Activated CD8-positive, alpha-beta memory T cell treated with anti-CD3 and anti-CD28 coated beads for 4 hours (primary cell): ENCODE measurements at places on chromosomes 7 and 10.

GRCh38 chr7:20260223-20260622 lies 43.0 kb upstream of the MACC1 start:
- DNase-seq = no peak

- DNase-seq = no peak
These were observed 30.3 kb upstream of the NCAPG2 start for GRCh38 chr7:158734861-158735260.

DNA sequence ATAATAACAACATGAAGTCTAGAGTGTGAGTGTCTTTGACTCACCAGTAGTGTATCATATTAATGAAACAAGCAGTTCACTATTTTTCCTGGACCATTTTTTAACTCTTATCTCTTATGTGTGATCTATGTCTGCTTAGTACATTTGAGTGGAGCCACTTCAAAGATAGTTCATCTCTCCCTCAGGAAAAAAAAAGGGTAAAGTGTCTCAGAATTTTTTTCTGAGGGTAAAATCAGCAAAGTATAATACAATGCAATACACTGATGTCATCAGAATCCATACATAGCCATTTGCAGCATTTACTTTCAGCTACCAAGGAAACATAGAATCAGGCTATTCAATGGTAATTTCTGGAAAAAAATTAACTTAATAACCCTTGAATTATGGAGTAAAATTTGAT lies 706.7 kb downstream of the DNAJB9 start:
- DNase-seq = no peak

GRCh38 chr10:133336577-133337369 lies at the start of gene CALY:
CALY (minus strand) TSS chr10:133336896; CDS start chr10:133328989, 7,907 bp downstream.
- DNase-seq = peak; percentile 57

DNA sequence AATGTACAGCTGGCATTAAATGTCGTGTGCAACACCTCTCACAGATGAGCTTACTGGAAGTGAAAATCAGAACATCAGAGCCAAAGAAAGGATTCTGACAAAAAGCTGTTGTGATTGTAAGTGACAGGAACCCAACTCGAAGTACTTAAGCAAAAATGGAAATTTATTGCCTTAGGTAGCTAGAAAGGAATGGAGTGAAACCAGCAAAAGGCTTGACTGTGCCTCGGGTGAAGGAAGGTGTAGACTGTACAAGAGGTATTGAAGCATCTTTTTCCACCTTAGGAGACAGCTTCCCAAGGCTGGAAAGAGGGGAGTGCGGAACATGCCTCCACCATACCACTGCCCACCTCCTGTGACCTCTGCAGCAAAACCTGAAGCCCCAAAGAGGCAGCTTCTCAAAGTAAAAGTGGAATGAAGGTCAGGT lies 27.3 kb upstream of the ITGB1 start:
- DNase-seq = no peak

DNA sequence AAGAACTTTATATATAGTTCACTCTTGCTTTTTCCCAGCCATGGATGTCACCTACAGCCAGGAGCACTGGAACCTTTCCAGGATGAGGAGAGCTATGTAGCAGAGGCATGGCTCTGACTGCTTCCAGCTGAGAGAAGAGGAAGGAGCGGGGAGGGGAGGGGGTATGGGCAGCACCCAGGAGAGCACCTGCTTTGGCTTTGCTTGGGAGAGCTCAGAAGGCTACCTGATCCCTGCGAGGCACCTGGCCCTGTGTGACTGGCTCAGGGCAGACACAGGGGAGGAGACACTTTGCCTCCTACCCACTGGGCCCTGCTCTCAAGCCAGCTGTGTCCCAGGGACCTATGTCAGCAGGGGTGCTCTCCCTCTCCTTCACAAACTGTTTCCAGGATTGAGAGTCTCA lies 67.1 kb downstream of the HK1 start:
- DNase-seq = no peak

GRCh38 chr7:117066668-117067067 lies 113.4 kb downstream of the ST7 start:
- DNase-seq = no peak

GRCh38 chr10:78456649-78457400 lies 423.2 kb downstream of the RPS24 start:
- no peak for DNase-seq

- no peak for DNase-seq
These were observed 190.1 kb downstream of the SUGCT start for GRCh38 chr7:40324914-40325313.

GRCh38 chr10:72690071-72690755 lies 1.7 kb upstream of the MCU start:
- no peak for DNase-seq

- DNase-seq = no peak
These were observed 12.5 kb downstream of the ITPRIP start for GRCh38 chr10:104325436-104326435.

DNA sequence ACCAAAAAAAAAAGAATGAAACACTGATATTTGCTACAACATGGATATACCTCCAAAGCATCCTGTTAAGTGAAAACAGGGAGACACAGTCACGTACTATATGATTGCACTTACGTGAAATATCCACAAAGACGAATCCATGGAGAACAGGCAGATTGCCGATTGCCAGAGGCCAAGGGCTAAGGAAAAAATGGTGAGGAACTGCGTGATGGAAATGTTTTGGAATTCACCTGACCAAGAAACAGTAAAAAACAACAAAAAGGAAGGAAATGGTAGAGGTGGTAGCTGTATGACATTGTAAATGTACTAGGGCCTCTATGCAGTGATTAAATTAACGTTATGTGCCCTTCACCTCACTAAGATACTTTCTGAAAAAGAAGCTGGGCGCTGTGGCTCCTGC lies 44.1 kb upstream of the GTF2IRD1 start:
- no peak for DNase-seq

- DNase-seq = no peak
These were observed 17.1 kb downstream of the SLC26A3 start for GRCh38 chr7:107785926-107786325.

GRCh38 chr10:15526754-15527153 lies 155.7 kb upstream of the FAM171A1 start:
- DNase-seq = no peak

DNA sequence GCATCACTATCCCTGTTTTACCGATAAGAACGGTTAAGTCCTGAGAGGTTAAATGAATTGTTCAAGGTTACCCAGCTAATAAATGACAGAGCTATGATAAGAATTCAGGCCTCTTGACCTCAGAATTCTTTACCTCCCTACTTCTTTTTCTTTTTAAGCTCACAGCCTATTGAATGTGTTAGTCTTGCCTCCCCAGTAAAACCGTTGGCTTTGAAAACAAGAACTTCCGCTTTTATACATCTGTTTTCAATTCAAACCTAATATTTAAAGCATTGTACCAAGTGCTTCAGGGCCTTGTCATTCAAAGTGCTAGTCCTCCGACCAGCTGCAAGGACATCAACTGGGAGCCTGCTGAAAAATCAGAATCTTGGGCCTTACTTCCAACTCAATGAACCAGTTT lies 15.6 kb downstream of the SEC31B start:
- no peak for DNase-seq

DNA sequence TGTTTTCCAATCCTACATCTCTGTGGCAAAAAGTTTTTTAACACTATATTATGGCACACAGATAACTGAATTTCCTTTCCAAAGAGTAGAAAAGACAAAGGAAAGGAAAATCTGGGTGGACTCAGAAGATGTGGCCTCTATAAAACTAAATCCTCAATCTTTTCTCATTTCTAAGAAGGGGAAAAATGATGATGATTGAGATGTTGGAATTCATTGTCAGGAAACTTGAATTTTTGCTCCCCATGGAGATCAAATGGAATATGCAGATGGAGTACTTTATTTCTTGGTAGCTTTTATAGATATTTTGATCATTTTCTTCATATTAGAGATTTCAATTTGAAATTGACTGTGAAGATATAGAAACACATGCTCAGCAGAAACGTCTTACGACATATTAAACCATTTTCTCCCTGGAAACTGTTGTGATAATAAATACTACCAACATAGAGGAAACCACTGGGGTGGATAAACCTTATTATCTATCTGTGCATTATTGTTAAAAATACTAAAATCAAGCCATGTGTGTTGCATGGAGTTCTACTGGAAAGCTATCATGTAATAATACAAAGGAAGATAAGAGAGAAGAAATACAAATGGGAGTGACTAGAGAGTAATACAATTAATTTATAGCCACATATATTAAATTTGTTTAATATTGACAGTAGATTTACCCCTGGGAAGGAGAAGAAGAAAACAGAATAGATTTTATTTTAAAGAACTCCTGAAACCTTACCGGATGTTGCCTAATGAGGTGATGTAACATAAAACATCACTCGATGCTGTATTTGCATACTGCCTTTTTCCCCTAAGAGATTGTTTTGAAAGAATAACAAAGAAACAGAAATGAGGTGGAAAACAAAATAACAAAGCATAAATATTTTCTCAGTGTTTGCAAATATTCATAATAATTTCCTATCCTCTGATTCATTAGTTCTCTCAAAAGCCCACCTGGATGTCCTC lies 931.2 kb upstream of the C7orf33 start:
- DNase-seq = no peak

DNA sequence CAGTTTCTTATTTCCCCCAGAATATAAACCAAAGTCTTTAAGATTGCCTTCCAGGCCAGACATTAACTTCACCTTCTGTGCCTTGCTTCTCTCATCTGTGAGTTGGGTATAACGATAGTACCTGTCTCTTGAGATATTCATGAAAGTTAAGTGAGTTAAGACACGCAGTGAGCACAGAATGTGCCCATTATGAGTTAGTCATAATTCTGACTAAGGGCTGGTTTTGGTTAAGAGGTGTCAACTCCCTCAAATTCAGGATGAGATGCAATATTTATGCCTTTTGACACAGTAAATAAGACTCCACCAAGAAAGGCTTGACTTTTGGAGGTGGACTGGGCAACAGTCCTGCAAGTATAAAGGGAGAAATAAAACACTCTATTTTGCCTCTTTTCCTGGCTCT lies 528.7 kb upstream of the IGFBP3 start:
- no peak for DNase-seq

DNA sequence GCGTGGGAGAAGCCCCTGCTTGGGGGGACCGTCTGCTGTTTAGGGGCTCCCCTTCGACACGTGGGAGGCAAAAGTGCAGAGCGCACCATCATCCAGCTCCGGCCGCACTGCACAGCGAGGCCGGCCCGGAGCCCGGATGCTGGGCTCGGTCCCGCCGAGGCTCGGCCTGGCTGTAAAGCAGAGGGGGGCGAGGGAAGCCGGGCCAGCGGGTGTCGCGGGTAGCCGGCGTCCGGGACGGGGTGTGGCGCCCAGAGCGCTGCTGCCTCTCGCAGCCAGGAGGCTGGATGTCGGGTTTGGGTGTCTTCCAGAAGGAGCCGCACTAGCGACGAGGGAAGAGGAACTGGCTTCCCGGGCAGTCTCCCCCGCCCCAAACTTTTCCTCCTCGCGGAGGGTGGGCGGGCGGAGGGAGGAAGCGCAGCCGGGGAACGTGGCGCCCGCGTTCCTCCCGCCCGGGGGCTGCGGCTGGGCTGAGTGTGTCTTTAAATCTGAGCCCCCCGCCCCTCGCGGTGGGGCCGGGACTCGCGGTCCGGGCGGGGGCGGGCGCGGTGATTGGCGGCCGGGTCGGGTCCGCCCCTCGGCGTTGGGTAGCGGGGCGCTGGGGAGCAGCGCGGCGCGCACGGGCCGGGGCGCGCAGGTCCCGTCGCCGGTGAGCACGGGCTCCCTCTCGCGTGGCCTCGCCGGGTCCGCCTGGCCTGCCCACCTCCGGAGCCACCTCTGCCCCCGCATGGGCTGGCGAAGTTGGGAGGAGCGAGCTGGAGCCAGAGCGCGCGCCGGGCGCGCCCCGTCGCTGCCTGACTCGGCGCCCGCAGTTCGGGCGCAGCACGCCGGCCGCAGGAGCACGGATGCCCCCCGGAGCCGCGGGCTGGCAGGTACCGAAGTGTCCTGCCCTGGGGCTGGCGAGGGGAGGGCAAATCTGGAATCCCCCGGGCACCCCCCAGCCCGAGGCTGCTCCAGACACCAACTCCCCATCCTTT lies at the start of gene PALD1:
Gene PALD1, plus strand, starts transcription at position 577 of the 974 bp plus-strand sequence. CDS start 47,185 bp downstream, outside the sequence.
- no peak for DNase-seq

GRCh38 chr7:107960272-107960671 lies 42.7 kb downstream of the LAMB1 start:
- DNase-seq = no peak

DNA sequence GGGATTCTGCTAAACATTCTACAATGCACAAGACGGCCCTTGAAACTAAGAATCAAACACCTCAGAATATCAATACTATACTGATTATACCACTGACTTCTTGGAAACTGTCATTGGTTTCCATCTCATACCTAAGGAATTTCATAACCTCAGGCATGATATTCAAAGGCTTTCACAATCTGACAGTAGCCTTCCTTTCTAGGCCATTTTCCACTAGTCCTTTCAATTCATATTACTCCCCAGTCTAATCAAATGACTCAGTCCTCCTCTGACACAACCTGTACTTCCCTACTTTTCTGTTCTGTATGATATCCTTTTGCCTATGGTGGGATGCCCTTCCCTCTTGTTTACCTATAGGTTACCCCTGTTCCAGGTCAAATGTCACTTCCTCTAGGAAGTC lies 48.3 kb downstream of the CSTF2T start:
- DNase-seq = no peak

- no peak for DNase-seq
These were observed 37.7 kb upstream of the EZH2 start for GRCh38 chr7:148921806-148922205.

DNA sequence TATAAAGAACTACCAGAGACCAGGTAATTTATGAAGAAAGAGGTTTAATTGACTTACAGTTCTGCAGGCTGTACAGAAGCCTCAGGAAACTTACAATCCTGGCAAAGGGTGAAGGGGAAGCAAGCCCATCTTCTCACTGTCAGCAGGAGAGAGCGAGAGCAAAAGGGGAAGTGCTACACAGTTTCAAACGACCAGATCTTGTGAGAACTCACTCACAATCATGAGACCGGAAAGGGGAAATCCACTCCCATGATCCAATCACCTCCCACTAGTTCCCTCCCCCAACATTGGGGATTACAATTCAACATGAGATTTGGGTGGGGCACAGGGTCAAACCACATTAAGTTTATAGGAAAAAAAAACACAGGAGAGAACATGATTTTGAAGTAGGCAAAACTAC lies 222.1 kb upstream of the SHH start:
- DNase-seq = no peak

DNA sequence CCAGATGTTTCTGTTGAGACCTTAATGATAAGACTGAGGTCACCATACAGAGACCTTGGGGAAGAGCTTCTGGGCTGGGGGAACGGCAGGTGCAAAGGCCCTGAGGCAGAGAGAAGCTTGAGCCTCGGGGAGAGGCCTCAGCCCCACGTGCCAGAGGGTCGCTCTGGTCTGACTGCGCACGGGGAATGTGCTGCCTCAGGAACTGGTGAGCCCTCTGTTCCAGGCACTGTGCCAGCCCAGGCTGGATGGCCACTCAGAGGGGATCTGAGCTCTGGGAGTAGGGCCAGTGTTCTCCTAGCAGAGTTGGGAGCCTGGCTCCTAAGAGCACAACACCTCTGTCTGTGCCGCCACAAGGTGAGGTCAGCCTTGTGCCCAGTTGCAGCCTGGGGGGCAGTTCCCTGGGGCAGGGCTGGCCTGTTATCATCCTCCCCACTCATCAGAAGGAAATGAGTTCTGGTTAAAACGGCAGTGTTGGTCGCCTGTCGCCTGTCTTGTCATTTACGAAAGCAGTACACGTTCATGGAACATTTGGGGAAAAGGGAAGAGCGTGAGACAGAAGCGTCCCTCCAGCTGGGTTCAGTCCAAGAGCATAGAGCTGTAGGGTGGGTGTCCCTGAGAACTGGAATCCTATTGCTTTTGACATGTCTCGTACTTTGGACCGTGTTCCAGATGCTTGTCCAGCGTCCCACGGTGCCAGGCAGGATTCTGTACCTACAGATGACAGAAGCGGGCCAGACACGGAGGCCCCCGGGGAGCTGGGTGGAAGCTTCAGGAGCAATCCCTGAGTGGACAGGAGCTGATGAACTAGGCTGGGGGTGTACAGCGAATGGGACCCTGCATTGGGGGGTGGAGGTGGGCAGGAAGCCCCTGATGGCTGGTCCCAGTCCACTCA lies 4.3 kb downstream of the TTYH3 start:
- no peak for DNase-seq
